ENCODE measurements at places on chromosomes 12 and 14.
A peak's percentile ranks its signal among the peaks of the same experiment; 100 is the strongest.

DNA sequence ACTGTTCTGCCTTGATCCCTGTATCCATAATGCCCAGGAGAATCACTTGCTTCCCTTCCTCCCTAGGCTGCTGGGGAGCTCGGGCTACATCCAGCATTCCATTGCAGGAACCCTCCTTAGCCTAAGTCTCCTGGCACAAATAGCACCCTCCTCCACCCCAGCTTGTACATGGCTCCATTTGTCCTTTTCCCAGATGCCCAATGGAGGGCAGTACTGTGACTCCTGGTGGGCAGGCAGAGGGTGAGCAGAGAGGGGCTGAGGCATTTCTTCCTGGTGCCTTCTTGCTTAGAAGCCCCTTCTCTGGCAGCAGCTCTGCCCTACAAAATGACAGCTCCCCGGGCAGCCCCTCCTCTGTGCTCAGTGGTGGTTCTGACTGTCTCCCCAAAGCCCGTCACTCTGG, 86.5 kb downstream of the RBM19 start:
- DNase-seq, result no peak

GRCh38 chr12:127282786-127283565, 984.0 kb upstream of the TMEM132C start:
- DNase-seq, result no peak

GRCh38 chr14:56414236-56414635, 165.4 kb upstream of the TMEM260 start:
- no peak for DNase-seq

DNA sequence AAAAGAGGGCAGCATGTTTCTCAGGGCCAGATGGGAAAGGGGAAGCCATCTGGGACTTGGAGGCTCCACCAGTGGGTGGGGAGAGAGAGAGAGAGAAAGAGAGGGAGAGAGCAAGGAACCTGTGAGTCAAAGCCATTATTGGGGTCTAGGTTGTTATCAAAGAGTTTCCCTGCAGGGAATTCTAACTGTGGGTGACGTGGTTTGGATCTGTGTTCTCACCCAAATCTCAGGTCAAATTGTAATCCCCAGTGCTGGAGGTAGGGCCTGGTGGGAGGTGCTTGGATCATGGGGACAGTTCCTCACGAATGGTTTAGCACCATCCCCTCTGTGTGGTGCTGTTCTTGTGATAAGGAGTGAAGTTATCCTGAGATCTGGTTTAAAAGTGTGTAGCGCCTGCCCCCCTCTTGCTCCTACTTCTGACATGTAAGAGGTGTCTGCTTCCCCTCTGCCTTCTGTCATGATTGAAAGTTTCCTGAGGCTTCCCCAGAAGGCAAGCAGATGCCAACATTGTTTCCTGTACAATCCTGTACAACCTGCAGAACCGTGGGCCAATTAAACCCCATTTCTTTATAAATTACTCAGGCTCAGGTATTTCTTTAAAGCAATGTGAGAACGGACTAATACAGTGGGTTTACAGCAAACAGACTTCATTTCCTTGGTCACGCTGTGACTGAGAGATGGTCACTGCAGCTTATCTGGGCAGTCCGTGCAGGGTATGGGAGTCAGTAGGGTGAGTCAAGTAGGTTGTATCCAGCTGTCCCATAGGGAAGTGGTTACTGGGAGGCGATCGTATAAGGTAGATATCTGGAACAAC, 52.4 kb downstream of the CCDC91 start:
- no peak for DNase-seq

- no peak for DNase-seq
Observed at GRCh38 chr12:111406474-111407376, 1.0 kb downstream of the SH2B3 start.

GRCh38 chr14:75554482-75554881, 23.9 kb upstream of the FLVCR2 start:
- DNase-seq, result no peak

DNA sequence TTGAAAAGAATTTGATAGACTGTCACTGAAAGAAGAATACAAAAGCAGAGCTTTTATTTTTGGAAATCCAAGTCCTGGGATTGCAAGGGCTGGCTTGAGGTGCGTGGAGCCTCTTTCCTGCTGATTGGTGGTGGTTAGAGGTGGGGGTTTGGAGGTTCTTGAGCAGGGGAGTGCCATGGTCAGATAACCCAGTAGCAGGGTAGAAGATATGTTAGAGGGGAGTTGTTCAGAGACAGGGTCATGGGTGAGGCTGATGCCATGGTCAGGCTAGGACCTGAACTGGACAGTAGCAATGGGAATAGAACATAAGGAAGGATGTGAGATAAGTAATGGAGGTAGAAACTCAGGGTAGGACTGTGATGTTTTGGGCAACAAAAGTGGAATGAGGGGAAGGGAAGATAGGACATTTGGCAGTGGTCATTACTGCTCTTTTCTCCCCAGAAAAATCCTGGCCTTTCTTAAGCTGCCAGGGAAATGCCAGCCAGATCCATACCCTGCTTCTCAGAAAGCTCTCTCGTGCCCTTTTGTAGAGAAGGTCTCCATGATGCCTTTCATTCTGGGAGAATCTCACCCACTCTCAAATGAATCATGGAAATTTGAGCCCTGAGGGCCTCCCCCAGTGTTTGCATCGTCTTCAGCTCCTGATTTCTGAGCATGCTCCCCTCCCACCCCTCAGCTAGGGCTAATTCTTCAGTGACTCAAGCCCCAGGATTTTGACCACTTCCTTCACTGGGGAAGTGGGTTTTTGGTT, 9.5 kb downstream of the EMP1 start:
- peak; percentile 22 for DNase-seq

GRCh38 chr12:85630851-85631250, 205.4 kb downstream of the RASSF9 start:
- no peak for DNase-seq
